Forelimb muscle (tissue), 1 donor: ENCODE measurements at places on chromosomes 5 and 9. TPM values are rescaled to one million over a fixed set of nuclear protein-coding genes. Genes with fewer than 3 reads are reported as not detected.

The PRSS3 gene
- not detected for polyA plus RNA-seq

The ZNF883 gene
- polyA plus RNA-seq: 4.1 TPM

The ZNF354C gene
- polyA plus RNA-seq: 7.4 TPM

DNA sequence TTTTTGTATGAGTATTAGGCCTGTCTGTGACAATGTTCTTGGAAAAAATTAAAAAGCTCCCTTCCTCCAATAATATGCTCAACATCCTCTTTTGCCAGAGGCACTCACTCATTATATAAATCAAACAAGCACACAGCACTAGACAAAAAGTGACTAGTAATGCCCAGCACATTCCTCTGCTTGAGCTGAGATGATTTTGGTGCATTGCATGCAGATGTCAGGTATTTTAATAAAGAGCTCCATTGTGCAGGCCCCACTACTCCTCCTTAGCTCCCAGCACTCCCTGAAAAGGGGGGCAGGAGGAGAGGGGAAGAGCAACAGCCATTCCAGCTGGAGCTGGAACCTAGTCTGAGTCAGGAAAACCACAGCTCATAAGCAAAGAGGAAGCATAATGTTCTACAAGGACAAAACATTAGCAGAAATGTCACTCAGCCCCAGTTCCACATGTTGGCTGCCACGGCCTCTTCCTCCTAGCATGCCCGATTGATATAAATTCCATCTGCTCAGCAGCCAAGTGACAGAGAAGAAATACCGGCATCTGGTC, 348.5 kb downstream of the BNC2 start:
- peak; percentile 79 for DNase-seq

- DNase-seq: no peak
These were observed 215.5 kb downstream of the FANCC start for GRCh38 chr9:95102001-95102433.

- DNase-seq: no peak
These were observed 285.2 kb downstream of the SMARCA2 start for GRCh38 chr9:2300325-2300724.

- DNase-seq: no peak
These were observed 155.7 kb downstream of the GLIS3 start for GRCh38 chr9:4143936-4144717.

- no peak for DNase-seq
These were observed 120.4 kb upstream of the CPEB4 start for GRCh38 chr5:173767574-173768266.

DNA sequence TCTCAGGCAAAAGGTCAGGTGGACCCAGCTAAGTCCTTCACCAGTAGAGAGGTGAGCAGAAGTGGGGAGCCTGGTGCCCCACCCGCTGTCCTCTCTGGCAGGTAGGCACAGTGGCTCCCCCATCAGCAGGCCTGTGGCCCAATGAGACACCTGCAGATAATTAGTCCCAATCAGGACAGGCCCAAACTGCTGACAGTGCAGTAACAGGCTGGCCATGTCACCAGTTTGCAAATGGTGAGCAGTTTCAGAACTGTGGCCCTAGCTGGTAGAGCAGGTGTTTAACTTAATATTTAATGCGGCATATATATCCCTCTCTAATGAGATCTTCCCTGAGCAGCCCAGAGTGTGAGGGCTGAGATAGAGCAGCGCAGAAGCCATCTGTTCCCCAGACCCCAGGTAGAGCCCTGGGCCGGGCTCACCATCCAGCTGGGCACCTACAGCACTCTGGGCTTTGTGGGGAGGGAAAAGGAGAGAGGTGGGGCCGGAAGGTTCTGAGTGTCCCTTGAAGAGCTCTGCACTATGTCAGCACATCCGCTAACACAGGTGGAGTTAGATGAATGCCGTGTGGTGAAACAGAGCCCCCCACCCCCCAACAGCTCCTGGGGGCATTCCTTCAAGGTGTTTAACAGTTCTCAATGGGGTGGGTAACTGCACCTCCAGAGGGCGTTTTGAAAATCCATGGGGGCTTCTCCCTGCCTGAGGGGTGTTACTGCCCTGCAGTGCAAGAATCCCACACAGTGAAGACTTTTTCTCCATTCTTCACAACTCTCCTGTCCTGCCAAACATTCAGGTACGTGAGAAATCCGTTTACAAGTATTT, 120.5 kb downstream of the PAX5 start:
- DNase-seq: no peak

- no peak for DNase-seq
These were observed 4.3 kb upstream of the DRD1 start for GRCh38 chr5:175448276-175448675.
